ENCODE measurements at places on chromosomes 2 and 18. TPM values are rescaled to one million over a fixed set of nuclear protein-coding genes. Genes with fewer than 3 reads are reported as not detected.

The FABP1 gene
- total RNA-seq = not detected

GRCh38 chr18:50709193-50709592 is 110.6 kb downstream of the MRO start:
- no peak for DNase-seq

DNA sequence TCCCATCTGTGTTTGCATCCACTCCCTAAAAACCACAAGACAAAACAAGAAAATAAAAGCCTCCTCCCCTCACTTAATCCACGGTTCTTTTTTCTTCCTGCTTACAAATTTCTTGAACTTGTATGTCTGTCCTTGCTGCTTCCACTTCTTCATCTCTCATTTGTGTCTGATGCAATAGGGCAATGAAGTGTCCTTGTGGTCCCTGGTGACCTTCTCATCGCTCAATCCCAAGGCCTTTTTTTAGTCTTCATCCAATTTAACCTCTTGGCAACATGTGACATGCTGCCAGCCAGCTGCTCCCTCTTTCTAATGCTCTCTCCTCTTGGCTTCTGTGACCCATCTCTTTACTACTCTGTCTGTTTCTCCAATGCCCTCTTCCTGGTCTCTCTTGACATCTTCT is 87.6 kb downstream of the SEMA4F start:
- no peak for DNase-seq

The GPR39 gene
- total RNA-seq = 10.8 TPM

DNA sequence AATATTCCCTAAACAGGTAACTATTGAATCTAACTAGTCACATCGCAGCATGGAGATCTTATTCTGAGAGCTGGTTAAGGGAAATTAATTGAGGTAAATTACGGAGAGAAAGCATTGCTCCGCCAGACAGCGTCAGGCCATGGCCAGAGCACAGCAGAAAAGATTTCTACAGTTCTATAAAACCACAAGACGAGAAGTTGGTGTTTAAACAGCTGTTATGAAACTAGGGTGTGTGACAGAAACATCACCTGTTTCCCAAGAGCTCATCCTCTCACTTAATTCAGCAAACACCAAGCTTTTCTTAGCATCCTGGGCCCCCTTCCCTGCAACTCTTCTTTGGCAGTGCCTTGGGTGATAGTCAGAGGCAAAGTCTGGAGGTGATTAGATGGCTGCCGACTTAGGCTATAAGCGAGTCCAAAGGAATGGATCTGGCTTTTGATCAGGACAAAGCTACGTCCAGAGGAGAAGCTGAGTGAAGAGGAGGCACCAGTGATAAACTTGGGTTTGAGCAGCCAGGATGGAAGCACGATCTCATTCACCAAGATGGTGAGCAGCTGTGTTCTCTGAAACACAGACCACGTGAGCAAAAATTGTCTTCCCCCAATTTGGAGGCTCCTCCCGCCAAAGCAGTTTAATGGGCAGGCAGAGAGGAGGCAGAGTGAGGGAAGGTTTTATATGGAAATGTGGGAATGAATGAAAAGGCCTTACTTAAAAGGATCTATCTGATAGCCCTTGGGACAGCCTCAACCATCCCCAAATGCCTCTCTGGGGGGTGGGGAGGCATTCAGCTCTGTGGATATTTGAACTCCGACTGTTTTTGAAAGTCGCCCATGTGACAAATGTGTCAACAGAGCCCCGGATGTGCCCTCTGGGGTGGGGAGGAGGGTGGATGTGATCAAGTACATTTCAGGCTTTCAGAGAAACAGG is 57.8 kb downstream of the PKDCC start:
- DNase-seq = no peak

Data from epithelial cell of proximal tubule (primary cell).